ENCODE measurements at places on chromosomes 2 and 18.

- DNase-seq, result no peak
Measured at GRCh38 chr18:42005782-42006181, 50.7 kb downstream of the PIK3C3 start.

DNA sequence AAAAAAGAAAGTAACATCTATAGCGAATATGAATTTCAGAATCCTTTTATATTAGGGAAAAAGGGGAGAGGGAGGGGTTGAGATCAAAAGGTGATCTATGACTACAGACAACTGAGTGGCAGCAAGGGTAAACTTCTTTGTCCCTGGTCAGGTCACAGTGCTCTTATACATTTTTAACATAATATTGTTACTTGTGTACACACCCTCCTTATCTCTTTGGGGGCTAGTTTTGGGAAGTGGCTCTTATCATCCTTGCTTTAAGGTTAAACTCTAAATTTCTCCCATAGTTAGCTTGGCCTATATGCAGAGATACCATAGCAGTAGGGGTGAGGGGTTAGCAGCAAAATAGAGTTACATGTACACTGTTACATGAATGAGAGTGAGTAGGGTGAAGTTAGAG, 31.6 kb upstream of the ATG16L1 start:
- DNase-seq, result no peak

DNA sequence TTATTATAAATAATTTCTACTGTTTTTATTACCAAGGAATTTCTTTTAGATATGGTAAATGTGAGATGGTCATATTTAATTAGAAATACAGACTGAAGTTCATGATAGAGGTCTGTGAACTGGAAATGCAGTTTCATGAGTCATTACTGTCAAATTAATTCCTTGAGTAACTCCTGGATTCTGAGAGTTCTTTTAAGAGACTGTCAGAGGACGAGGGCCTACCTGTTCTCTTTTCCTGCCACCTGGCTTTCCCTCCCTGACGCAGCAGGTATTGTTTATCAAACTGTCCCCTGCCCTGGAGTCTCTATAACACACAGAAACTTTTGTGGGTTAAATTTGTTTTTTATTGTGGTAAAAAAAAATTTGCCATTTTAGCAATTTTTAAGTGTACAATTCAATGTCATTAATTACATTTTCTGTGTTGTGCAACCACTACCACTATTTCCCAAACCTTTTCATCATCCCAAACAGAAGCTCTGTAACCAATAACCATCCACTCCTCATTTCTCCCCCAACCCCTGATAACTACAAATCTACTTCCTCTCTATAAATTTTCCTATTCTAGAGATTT, 142.6 kb downstream of the DIS3L2 start:
- no peak for DNase-seq

GRCh38 chr2:96142217-96143113, 2.8 kb downstream of the DUSP2 start:
- peak; percentile 85 for DNase-seq

- no peak for DNase-seq
Measured at GRCh38 chr18:63887424-63887823, at the start of gene SERPINB2. Gene SERPINB2, plus strand, starts transcription at chr18:63887705. Its CDS starts 3,740 bp downstream, at chr18:63891445.

DNA sequence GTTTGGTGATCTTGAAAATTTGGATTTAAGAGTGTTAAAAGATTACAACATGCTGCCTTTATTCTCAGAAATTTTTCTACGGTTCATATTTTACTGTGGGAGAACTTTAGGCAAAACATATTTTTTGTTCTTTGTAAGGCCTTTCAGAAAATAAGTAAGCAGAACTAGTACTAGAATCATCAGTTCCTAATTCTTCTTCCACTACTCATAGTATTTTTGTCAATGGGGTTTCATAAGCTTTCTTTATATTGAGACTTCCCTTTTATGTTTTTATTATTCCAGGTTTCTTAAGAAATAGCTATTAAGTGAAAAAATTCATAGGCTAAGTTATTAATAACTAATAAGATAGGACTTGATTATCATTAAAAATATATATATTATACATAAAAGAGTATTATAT, 12.4 kb downstream of the UGGT1 start:
- DNase-seq, result no peak

DNA sequence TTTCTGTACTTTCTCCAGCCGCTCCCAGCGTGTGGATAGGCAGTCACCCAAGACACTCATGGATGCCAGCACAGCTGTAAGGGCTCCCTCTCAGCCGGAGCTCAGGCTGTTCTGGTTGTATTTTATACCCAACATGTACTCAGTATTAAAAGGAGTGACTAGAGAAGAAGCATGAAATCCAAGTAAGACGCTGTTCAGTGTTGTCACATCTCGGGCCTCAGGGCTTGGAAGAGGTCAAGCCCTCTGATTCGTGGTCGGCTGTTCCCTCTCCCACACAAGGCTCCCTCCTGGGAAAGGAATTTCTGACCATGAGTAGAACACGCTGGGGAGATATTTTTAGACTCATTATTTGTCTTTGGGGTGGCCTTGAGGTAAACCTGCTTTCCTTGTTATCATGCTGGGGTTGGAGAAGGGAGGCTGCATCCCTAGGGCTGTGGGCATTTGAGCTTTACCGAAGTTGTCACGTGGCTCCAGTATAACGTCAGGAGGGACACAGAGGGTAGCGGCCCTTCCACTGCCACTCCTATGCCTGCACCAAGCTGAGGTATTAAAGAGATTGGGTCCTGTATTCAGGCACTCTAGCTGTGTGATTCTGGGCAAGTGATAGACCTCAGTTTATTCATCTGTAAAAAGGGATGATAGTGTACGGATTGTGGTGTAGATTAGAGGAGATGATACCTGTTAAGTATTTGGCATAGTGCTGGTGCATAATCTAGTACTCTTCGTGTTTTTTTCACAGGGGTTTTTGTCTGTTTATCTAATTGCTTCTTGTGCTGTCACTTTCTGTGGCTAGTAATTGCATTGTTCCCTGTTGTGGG, 34.1 kb downstream of the HK2 start:
- no peak for DNase-seq

- DNase-seq, result no peak
Measured at GRCh38 chr2:239321596-239322415, 79.0 kb downstream of the HDAC4 start.

- DNase-seq, result no peak
Measured at GRCh38 chr2:236156095-236156859, 11.9 kb downstream of the GBX2 start.

DNA sequence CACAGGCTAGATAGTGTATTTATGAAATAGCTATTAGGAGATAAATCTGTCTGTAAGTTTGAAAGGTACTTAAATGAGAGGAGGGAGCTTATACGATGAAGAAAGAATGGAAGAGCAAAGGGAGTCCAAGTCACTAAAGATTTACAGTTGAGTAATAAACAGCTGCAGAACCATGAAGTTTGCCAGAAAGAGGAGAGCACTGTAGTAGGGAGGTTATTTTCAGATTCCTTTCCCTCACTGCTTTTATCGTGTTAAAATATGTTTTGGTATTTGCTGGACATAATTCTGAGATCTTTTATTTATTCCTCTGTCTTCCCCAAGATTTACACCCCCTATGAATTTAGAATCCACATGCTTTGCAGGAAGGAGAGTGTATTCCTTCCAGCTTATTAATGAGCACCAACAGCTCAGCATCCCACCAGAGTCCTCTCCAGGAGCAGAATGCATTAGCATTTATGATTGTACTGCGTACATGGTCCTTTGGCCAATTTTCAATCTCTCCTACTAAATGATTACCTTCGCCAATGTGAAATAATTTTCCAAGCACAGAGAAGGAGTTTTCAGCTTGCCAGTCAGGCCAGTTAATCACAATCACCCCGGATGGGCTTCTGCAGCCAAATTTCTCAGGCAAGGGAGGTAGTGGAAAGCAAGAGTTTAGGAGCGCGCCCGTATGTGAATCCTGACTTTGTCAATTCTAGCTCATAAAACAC, 297.0 kb downstream of the NBAS start:
- DNase-seq, result no peak

DNA sequence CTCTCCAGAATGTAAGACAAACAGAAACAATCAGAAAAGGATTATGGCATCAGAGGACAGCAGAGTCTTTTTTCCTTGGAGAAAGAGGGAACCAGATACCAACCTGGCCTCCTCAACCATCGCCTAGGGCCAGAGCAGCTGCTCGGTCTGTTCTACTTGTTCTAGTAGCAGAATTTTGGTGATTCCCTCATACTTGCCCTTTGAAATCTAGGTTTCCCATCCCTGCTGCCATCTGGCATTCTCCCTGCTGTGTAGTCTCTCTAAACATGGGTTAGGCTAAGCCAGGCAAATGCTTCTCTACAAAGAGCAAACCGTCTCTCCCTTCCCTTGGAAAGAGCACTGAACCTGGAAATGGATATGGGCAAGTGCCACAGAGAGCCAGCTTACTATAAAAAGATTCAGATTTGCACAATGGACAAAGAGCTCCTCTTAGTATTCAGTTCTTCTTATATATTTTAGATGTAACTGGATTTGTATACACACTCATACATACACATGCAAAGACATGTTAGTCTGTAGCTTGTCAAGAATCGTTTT, 208.6 kb upstream of the ST6GAL2 start:
- no peak for DNase-seq

- DNase-seq, result no peak
Measured at GRCh38 chr2:38692636-38693318, 26.9 kb downstream of the GALM start.

DNA sequence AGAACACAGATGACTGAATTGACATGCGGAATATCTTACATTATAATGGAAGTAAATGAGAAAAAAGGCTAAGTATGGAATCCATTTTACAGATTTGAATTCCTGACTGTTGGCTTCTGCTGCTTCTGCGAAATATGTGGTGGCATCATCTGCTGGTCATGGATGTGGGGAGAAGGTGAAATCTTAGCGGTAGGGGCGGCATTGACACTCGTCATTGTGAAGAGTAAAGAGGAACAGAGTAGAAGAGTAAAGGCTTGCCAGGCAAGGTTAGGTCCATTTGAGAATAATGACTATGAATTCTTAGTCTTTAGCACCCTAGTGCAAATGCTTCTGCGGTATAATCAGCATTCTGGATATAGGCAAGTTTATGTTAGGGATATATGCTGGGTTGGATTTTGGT, 32.4 kb downstream of the ACTR3 start:
- DNase-seq, result no peak

- no peak for DNase-seq
Measured at GRCh38 chr2:216516730-216517350, 18.2 kb downstream of the RPL37A start.

DNA sequence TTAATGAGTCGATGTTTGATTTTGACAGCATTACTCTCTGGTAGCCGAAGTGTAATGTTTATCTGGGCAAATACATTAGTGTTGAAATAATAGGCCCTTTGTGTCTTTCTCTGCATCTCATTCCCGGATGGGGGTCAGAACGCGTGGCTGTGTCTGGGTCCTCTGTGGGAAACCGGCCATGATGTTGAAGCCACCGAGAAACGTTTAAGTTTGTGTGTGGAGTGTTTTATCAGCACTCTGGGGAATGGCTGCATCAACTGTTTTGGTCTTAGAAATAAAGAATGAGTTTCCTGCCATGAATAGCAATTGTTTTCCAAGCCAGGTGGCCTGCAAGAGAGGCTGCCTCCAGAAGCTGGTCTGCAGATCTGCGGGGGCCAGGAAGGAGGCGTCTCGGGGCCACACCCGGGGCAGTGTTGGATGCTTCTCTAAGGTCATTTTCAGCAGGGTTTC, 69.7 kb downstream of the RNF144A start:
- DNase-seq, result no peak

DNA sequence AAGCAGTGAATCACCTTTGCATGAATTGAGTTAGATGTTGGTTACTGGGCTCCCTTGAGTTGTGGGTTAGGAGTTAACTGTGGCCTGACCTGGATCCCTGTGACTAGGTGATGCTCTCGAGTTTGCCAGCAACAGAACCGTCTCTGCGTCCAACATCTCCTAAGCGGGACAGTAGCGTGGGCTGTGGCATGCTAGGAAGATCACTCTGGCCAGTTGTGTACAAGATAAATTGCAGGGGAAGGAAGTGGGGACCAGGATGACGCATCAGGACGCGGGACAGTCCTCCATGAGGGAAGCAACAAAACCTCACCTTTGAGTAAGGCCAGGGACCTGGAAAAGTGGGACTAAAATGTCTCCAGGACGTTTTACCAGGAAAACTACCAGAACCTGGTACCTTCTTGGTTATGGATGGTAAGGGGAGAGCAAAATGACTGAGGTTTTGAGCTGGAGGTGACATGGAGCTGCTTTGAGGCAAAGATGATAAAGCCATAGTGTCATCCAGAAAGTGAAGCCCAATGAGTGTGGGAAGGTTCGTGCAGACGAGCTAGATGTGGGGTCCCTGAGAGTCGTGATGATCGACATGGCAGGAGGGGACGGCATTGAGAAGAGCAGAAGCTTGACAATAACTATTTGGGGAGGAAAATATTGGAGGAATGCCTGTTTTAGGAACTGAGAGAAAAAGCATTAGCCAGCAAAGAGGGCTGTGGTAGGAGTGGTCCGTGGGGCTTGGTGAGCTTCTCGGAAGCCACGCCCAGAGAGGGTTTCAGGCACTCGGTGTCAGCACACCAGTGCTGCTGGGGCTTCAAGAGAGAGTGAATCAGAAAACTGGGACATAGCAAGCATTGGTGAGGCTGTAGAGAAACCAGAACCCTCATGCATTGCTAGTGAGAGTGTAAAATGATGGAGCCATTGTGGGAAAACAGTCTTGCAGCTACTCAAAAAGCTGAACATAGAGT, 95.1 kb downstream of the SMAD7 start:
- no peak for DNase-seq

DNA sequence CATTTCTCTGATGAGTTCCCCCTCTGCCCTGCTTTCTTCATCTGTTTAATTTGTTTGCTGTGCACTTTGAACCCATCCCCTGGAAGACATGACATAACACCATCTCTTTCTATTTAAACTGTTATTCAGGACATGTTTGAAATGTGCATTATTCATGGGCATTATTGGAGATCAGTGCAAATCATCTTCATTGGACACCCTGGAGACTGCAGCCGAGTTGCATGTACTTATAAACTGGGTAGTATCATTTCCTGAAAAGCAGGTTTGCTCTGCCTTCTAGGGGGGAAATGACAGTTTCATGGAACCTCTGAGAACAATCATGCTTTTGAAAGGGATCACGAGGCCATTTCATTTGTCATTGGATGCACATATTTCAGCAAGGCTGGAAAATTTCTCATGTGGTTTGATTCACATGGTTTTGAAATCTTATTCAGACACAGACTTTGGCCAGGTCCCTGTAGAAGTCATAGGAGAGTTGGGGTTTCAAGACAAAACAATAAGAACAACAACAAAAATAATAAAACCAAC, 462.8 kb upstream of the MEX3C start:
- DNase-seq, result no peak

DNA sequence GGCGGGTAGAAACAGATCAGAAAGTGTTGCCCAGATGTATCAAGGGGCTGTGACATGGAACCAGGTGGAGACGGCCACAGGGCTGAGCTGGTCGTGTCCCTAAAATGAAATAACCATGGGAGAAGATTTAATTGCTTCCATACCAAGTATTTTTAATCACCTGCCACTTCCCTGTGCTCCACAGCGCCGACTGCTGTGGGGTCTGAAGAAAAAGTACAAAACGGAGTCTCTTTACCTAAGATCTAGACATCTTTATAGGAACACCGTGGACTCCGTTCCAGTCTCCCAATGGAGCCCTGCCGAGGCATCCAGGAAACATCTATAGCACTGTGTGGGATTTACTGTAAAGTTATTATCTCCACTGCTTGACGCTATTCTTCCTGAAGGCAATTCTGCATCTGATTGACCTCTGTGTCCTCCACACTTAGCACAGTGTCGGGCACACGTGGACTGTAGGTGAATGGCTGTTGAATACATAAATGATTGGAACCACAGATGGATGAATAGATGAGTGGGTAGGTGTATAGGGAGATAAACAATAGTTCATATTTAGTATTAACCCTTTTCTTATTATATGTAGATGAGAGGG, 21.6 kb upstream of the GYPC start:
- no peak for DNase-seq

All from WERI-Rb-1 (cell line).